ENCODE measurements at places on chromosomes 4 and X.

DNA sequence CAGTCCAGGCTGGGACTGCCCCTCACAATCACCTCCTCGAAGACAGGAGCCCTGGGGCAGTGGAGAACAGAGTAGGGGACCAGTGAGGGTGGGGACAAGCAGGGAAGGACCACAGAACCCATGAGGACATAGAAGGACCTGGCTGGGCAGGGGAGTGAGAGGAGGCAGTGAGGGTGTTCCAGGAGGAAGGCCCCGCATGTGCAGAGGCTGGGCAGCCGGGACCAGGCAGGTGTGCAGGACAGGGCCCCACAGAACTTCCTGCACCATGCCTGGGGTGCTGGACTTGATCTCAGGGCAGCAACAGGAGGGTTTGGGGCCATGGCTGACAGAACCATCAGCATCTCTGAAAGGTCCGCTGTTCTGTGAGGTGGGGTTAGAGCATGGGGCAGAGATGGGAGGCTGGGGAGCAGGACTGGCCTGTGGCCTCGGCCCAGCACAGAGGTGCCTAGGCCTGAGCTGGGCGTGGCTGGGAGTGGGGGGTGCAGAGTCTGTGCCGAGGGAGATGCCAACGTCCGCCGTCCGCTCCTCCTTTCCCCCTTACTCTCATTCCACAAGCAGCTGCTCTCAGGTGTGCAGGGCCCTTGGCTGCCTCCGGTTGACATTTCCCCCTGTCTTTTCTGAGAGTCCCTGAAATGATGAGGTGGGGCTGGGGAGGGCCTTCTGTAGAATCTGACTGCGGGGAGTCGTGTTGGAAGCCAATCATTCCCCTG is 40.8 kb downstream of the EVC start:
- no peak for DNase-seq

- DNase-seq, result no peak
Measured at GRCh38 chr4:89942811-89943210, 48.2 kb downstream of the MMRN1 start.

DNA sequence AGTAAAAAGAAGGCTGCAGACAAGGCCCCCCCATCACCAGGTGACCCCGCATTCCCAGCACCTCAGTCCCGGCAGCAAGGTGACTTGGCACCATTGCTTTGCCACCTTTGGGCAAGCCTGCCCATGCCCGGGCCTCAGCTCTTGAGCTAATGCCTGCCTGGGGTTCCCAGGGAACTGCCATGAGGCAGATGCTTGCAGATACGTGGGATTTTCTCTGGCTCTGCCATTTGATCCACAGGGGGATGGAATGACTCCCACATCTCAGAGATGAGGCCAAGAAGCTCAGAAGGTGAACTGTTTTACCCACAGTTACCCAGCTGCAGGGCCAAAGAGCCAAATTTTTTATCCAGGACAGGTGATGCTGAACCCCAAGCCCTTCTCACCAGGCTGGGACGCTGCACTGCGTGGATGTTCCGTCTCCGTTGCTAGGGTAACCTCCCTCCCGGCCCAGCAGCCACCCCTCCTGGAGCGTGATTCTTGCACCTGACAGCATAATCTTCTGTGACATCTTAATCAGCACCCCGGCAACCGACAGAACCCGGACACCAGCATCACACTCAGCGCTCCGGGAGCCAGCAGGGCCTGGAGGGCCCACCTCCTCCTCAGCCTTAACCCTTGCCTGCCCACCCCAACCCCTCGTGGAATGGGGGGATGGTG is 15.7 kb upstream of the MSX1 start:
- no peak for DNase-seq

DNA sequence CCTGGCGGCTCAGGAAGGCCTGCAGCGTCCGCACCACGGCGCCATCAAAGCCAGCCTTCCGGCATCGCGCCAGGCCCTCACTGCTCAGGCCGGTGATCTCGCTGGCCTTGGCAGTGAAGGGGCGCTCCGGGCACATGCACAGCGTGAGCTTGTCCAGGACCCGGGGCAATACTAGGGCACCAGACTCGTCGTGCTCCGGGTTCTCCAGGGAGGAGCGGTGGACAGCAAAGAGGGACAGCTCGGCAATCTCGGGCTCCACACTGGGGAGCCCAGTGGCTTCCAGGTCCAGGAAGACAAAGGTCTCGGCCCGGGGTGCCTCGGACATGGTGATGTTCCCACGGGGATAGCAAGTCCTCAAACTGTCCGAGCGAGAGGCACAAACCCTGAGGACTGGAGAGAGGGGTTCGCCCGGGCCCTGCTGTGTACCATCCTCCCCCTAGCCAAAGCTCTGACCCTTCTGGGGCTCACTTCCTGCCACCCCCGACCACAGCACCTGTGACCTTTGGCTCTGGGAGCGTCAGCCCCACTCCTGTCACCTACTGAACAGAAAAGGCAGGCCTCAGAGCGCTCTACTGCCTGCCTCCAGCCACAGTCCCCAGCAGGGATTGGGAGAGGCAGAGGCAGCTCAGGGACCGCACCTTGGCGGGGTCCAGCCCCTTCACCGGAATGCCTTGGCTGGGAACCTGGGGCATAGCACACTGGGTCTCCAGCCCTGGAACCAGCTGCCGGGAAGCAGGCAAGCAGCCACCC is 575 bp downstream of the TREX2 start:
- no peak for DNase-seq

- DNase-seq, result no peak
Measured at GRCh38 chrX:18966624-18967023, 17.3 kb downstream of the PHKA2 start.

Data from GM13977 (cell line).